ENCODE measurements at places on chromosomes 7 and 10.

DNA sequence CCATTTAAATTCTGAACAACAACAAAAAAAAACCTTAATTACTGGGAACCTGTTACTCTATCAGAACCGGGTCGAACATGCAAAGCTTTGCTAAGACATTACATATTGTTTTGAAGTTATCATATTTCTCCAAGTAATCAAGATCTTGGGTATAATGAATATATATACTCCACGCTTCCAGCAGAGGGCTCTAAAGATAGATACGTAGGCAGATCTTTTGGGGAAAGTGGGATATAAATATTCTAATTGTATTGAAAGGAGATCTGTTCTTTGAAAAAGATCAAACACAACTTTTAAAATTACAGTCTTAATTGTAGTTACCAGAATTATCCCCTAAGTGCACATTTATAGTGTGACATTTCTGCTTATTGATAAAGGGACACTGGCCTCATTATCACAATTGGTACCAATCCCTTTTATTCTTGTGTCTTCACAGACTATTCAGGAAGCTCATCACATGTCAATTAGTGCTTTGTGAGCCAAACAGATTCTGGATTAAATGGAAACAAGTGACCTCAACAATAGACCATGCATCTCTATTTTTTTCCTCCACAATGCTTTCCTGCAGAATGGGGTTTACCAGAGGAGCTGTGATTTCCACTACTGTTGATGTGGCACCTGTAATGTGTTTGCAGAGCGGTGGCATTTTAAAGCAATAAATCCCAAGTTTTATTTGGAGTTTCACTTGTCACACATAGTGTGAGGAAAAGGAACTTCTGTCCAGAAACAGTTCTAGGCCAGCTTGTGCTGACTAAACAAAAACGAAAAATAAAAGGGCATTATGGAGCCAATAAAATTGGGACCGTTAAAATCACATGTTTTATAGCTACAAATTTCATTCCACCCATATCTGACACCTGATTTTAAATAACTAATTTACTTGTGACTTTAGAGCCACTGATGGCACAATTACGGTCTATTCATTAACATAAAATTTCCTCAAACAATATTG is 122.4 kb downstream of the CTTNBP2 start:
- peak; percentile 26 for DNase-seq

DNA sequence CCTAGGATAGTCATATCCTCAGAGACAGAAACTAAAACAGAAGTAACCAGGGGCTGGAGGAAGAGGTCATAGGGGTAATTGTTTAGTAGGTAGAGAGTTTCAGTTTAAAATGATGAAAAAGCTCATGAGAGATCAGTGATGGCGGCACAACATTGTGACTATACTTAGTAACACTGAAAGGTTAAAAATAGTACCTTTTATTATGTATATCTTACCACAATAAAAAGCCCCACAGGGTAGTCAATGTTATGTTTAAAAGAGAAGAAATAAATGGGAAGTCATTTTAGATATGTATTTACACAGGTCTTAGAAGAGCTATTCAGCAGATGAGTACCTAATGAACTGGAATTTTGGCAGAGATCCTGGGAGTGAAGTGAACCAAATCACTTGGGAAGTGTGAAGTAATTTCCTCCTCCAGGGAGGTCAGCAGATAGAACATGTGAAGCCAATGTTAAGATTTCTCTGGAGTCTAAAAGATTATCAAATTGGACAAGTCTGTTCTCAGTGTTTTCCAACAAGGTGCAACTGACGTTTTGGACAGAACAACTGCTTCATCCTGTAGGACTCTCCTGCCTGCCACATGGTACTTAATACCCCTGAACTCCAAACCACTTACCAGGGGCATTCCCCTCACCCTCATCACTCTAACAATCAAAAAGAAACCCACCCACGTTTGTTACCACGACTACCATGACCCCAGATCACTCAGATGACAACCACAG is 6.4 kb downstream of the CDCA7L start:
- peak; percentile 23 for DNase-seq

- DNase-seq, result no peak
Observed at GRCh38 chr10:90579602-90580242, 278.1 kb downstream of the HTR7 start.

DNA sequence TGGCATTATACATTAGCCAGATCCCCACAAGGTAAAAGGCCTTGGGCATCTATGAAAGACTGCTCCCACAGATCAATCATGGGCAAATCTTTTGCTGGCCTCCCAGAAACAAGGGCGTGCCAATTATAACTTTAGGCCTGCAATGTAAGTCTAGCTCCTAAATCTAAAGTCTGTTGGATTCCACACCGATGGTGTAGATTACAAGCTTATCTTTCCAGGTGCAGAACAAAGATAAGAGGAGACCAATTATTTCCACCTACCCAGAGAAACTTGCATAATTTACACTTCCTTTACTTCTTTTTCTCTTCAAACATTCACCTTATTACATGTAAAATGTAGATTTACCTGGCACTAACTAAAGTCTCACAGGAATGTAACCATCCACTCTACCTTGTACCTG is 713.1 kb downstream of the SUGCT start:
- no peak for DNase-seq

- DNase-seq, result no peak
Observed at GRCh38 chr7:7793921-7794320, 75.5 kb upstream of the RPA3 start.

DNA sequence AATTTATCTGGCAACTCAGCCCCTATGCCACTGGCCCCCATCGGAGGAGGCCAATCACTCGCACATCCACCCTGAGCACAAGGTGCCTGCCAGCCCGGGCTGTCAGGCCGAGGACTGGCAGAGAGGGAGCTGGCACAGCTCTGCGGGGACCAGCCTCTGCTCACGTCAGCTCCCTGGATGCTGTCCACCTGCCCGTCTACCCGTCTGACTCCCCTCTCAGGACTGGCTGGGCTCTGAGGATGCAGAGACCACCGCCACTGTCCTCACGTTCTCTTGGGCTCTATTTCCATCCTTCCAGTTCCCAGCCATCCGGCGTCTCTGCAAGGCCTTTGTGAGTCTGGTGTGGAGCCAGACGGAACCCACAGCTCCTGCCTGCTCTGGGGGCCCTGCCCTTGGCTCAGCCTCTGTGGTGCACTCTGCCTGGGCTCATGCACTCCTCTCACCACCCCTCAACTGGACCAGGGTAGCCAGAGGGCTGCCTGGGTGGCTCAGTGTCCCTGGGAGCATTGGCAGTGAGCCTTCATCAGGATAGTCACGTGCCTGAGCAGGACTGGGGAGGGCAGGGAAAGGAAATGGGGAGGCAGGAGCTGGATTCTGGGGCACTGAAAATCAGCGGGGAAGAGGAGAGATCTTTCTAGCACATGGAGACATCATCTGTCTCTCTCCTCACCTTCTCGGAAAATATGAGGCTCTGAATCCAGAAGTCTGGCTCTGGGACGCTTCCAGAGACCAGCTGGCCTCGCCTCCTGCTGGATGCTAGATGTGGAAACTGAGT is 38.0 kb upstream of the PCBD1 start:
- no peak for DNase-seq

- DNase-seq, result no peak
Observed at GRCh38 chr10:91335147-91335546, 75.0 kb upstream of the HECTD2 start.

GRCh38 chr7:36928718-36929117 is 204.4 kb upstream of the AOAH start:
- DNase-seq, result no peak

DNA sequence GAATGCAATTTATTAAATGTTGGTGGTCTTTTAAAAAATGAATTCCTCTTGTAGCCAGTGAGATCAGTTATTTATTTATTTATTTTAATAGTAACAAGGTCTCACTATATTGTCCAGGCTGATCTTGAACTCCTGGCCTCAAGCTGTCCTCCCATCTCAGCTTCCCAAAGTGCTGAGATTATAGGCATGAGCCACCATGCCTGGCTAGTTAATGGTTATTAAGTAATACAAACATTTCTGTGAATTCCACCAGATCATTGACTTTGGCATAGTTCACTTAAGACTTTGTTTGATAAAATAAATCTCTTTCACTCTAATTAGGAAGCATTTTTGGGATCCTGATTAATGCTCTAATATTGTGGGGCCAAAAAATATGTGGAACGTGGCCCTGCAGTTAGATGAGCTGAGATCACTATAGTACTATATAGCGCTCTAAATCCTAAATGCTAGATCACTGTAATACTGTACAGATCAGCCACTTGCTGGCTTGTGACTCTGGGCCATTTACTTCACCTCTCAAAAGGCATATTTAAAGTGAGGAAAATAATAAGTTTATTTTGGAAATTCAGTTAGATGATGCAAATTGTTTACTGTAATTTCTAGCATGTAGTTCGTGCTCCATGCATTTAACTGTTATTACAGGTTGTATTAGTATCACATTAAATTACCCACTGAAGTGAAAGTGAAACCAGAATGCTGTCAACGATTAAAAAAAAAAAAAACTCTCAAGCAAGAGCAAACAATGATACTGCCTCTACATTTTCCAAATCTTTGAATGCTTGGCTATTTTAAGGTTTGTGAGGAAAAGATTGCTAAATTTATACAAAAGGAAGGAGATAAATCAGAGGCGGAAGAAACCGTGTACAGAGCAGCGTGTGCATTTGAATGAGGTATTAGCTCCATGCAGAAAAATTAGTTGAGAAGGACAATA is 15.9 kb upstream of the FAS start:
- DNase-seq, result peak; percentile 71

DNA sequence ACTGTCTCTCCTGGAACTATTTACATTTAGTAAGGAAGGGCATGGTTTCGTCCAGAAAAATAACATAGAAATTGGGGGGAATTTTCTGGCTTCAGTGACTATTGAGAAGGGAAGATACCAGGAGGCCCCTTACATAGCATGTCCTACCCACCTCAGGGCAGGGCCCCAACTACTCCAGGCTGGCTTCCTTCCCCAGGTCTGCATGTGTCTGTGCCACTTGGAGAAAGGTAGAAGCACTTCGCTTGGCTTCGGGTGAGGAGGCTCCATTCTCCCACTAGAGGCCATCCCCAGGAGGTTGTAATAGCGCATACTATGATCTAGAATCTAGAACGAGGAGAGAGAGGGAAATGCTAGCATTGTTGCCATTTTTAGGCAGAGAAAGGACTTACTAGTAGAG is 14.7 kb downstream of the LRGUK start:
- DNase-seq, result no peak

DNA sequence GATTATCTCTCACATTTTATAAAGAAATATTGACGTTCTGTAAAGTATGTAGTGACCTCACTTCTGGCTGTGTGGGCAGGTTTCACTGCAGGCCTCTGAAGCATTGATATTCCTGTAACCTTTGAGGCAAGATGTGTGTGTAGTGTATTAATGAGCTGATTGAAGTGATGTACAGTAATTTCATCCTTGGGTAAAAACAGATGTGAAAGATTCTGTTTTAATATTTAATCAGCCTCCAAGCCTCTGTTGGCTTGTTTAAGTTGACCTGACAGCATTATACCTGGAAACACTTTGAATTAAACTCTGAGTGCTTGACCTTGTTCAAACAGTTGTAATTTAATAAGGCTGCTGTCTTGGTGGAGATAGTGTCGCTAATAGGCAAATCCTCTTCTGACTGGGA is 74.9 kb downstream of the KAT6B start:
- DNase-seq, result no peak

DNA sequence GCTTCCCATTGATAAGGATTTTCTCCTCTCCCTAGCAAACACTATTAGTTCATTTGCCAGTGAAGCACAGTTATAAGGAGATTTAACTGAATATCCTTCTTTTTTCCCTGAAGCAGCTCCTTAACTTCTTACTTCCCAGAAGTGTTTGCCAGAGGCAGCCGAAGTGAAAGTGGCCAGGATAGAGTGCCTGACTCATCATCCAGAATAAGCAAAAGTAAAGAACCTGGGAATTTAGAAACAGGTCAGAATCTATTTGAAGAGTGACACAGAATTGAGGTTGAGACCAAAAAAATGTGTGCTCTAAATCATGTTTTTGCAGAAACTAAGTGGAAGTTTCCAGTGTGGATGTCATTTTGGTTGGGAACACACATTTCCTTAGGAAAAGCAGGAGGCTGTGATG is 249.6 kb upstream of the VWC2 start:
- no peak for DNase-seq

DNA sequence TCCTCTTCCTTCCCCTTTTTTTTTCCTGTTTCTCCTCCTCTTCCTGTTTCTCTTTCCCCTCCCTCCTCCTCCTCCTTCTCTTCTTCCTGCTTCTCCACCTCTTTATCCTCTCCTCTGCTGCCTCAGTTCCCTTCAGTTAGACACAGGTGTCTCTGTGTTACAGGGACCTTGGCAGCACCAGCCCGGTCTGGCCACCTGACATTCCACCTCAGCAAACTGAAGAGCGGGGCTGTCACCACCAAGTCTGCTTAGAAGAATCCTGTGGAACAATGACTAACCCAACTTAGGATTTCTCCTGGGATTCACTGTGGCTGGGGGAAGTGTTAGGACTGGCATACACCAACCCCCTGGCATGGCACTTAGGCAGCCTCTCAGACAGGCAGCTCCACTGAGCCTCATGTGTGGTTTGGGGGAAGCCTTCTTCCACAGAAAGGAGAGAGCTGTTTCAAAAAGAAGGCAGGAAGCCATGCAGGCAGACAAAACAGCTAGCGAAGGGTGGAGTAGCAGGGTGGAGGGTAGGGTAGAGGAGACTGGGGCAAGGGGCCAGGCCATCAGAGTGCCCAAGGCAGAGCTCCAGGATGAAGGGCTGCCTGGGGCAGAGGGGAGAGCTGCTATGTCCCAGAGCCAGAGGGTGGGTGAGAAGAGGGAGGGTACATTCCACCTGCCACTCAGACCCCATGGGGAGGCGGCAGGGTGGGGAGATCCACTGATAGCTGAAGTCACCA is 13.2 kb upstream of the GDF10 start:
- no peak for DNase-seq

DNA sequence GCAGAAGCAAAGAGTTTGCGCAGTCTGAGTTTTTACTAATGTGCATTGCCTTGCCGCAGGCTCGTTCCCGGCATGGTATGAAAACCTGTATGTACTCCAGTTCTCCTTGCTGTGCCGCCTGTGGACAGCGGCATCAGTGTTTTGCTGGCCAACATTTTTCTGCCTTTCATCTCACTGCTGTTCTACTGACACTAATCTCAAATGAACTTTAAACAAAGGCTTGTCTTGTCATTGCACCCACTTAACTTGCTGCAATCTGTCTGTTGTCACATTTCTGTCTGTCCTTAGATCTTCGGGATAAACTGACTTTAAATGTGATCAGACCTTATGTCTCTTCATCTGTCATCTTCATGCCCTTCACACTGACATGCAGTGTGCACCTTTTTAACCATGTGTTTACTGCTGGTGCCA is 71.7 kb upstream of the ZNRF2 start:
- no peak for DNase-seq

DNA sequence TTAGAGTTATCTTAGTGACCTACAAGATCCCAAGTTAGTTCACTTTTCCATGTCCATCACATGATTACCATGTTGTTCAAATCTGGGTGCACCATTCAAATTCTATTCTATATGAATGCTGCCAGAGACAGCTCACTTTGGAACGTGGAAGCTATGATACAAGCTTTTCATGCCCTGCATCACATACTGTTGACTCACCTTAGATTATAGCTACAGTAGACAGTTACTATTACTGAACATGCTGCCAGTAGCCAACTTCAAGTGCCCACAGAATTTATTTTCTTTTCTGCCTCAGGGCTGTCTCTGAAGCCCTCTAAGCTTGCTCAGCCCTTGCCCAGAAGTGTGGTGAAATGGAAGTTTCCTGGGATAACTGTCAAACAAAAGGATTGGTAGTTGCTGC is 231.1 kb downstream of the GPR158 start:
- no peak for DNase-seq

GRCh38 chr7:130732980-130733930 is 752 bp downstream of the KLF14 start:
- peak; percentile 50 for DNase-seq

Data from common myeloid progenitor, CD34-positive (primary cell).